Kidney (tissue), 22 donors: ENCODE measurements at places on chromosomes 1 and 21. TPM values are rescaled to one million over a fixed set of nuclear protein-coding genes. Genes with fewer than 3 reads are reported as not detected.
A peak's percentile ranks its signal among the peaks of the same experiment; 100 is the strongest.

DNA sequence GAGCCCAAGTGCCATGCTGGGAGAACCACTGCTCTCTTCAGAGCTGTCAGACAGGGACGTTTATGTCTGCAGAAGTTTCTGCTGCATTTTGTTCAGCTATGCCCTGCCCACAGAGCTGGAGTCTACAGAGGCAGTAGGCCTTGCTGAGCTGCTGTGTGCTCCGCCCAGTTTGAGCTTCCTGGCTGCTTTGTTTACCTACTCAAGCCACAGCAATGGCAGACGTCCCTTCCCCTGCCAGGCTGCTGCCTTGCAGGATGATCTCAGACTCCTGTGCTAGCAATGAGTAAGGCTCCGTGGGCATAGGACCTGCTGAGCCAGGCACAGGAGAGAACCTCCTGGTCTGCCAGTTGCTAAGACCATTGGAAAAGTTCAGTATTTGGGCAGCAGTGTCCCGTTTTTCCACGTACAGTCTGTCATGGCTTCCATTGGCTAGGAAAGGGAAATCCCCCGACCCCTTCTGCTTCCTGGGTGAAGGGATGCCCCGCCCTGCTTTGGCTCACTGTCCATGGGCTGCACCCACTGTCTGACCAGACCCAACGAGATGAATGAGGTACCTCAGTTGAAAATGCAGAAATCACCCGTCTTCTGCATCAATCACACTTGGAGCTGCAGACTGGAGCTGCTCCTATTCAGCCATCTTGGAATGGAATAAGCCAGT, 31.9 kb downstream of the CYP4B1 start:
- H3K36me3 ChIP-seq: no peaks in the 10 kb centered on the region
- no peak overlapping the region for H3K4me3 ChIP-seq
- no peaks in the 10 kb centered on the region for H3K4me1 ChIP-seq
- no peak for DNase-seq

DNA sequence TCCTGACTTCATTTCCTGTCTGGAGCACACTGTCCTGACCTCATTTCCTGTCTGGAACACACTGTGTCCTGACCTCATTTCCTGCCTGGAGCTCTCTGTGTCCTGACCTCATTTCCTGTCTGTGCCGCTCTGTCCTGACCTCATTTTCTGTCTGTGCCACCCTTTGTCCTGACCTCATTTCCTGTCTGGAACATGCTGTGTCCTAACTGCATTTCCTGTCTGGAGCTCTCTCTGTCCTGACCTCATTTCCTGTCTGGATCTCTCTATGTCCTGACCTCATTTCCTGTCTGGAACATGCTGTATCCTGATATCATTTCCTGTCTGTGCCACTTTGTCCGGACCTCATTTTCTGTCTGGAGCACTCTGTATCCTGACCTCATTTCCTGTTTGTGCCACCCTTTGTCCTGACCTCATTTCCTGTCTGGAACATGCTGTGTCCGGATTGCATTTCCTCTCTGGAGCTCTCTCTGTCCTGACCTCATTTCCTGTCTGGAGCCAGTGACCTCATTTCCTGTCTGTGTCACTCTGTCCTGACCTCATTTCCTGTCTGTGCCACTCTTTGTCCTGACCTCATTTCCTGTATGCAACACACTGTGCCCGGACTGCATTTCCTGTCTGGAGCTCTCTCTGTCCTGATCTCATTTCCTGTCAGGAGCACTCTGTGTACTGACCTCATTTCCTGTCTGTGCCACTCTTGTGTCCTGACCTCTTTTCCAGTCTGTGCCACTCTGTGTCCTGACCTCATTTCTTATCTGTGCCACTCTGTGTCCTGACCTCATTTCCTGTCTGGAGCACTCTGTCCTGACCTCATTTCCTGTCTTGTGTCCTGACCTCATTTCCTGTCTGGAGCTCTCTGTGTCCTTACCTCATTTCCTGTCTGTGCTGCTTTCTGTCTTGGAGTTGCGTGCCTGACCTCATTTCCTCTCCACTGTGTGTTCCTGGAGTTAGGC, 27.6 kb downstream of the SKI start:
- H3K27ac ChIP-seq: peak overlapping the region; percentile 90
- peaks cover 32% of the 10 kb centered on the region for H3K4me1 ChIP-seq
- H3K4me3 ChIP-seq: no peak overlapping the region

Gene FAM151A
- polyA plus RNA-seq: 237 TPM

- H3K4me1 ChIP-seq: no peaks in the 10 kb centered on the region
- no peak overlapping the region for H3K4me3 ChIP-seq
- no peak for DNase-seq
- H3K27me3 ChIP-seq: no peaks in the 10 kb centered on the region
These were observed 10.4 kb downstream of the MRTO4 start for GRCh38 chr1:19262047-19262446.

GRCh38 chr1:214146523-214146922, 134.4 kb upstream of the SMYD2 start:
- DNase-seq: no peak
- H3K27me3 ChIP-seq: no peaks in the 10 kb centered on the region
- H3K4me1 ChIP-seq: no peaks in the 10 kb centered on the region
- H3K27ac ChIP-seq: no peak overlapping the region
- H3K36me3 ChIP-seq: no peaks in the 10 kb centered on the region

DNA sequence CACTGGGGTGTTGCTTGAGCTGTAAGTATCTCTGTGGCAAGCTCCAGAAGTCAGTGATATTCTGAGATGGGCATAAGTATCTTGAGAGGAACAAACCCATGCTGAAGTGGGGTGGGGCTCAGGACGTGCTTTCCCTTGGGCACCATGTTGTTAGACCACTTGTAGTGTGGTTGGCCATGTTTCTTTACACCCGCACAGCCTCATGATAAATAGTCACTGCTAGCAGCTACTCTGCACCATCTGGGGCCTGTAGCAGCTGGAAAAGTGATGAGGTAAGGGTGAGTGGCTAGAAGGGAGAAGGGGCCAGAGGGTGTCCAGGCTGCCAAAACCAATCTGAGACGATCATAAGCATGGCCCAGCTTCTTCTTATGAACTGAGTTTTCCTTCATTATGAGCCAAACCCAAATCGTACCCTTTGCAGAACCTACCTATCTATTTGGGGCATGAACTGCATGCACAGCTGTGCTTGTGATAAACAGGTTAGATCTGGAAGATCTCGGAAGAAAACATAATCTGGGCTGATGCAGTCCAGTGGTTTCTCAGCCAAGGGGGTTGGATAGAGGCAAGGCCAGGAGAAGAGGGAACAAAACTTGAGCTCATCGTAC, 91.9 kb upstream of the IRF2BP2 start:
- no peak for DNase-seq
- H3K4me3 ChIP-seq: no peak overlapping the region
- H3K27me3 ChIP-seq: no peaks in the 10 kb centered on the region
- H3K27ac ChIP-seq: no peak overlapping the region

DNA sequence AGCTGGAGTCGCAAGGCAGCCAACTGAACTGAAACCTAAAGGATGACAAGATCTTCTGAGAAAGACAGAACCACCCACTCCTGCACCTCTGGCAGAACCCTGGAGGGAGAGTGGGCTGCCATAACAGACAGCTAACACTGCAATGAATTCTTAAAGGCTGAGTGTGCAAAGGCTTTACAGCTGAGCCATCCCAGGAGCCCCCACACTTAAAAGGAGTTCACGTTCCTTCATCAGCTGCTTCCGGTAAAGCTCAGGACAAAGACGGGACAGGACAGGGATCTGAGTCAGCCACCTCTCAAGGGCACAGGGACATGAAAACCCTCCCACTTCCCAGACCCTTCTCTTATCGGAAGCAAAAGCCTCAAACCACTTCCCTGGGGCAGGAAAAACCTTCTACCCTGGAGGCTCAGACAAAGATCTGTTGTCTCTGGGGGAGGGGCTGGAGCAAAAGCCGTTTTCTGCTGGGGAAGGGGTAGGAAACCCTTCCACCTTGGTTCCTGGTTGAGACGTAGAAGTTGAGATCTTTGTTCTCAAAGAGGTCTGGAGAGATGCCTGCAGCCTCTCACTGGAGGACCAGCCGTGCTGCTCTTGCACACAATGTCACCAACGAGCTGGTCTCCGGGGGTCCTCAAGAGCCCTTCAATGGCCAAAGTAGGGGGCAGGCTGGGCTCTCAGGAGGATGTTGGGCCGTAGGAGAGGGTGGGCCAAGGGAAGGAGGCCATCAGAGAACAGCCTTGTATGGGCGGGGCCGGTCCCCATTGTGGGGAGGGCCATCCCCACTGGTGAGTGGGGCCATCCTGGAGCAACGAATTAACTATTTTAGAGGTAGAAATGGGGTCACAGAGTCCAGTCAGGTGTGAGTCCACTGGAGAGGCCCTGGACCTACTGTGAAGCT, 452.4 kb downstream of the PTPRU start:
- H3K4me1 ChIP-seq: no peaks in the 10 kb centered on the region
- H3K27me3 ChIP-seq: no peaks in the 10 kb centered on the region
- H3K27ac ChIP-seq: no peak overlapping the region
- H3K4me3 ChIP-seq: no peak overlapping the region
